ENCODE measurements at places on chromosomes 16 and 17.

- DNase-seq = no peak
These were observed 84.8 kb downstream of the IRF8 start for GRCh38 chr16:85983606-85984230.

- DNase-seq = no peak
These were observed 16.8 kb downstream of the SMCR8 start for GRCh38 chr17:18331879-18332278.

- DNase-seq = no peak
These were observed 7.7 kb upstream of the SP2 start for GRCh38 chr17:47888293-47888692.

- no peak for DNase-seq
These were observed 34.3 kb upstream of the TMEM92 start for GRCh38 chr17:50239937-50240336.

GRCh38 chr17:61390479-61390791 lies 9.2 kb upstream of the TBX2 start:
- DNase-seq = no peak

- DNase-seq = no peak
These were observed 208.0 kb upstream of the TNRC6C start for GRCh38 chr17:77750427-77751043.

GRCh38 chr16:50038756-50039529 lies 13.9 kb downstream of the CNEP1R1 start:
- DNase-seq = no peak

DNA sequence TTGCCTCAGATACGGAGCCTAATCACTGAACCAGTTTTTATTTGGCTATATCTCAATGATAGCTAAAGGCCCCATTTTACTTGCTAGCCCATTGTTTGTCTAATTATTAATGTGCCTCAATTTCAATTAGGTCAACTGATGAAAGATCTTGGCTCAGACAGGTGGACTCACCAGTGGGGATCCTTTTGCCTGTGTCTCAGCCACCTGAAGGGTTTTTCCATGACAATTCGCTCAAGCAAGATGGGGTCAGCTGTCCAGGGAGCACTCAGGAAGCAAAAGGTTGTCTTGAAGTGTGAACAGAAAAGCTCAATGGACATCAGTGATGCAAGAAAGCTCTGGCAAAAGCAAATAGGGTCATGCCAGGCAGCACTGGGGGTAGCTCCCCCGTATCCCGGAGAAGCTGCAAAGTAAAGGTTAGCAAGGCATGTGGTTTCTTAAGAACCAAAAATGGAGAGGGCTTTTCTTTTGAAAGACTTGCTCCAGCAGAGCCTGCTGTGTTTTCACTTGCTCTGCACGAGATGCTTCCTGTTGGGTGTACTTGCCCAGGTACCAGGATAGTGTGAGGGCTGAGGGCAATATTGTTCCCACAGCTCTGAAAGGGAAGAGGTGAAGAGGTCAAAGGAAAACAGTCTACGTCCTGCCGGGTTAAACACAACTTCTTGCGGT lies 541.2 kb upstream of the CDH5 start:
- no peak for DNase-seq

- DNase-seq = peak; percentile 73
These were observed 2.6 kb upstream of the FMNL1 start for GRCh38 chr17:45218895-45219661.

DNA sequence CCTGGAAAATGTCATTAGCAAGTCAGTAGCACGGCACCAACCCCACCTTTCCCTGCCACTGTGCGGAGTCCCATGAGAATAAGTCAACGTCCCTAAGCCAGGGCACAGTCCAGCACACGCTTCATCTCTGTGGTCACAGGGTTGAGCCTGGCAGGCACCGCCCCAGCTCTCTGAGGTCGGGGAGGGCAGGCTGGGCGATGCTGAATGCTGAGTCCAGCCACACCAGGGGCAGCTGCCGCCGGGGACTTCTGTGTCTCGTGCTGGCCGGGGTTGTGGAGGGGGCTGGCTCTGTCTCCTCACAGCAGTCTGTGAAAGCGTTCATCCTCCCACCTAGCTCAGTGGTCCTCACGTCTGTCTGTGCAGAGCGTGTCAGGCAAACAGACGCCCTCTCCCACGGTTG lies 53.2 kb downstream of the BANP start:
- no peak for DNase-seq

GRCh38 chr16:84109598-84110335 lies 7.0 kb downstream of the MBTPS1 start:
- no peak for DNase-seq

GRCh38 chr16:89924925-89925307 lies 1.8 kb downstream of the TUBB3 start:
- DNase-seq = no peak

DNA sequence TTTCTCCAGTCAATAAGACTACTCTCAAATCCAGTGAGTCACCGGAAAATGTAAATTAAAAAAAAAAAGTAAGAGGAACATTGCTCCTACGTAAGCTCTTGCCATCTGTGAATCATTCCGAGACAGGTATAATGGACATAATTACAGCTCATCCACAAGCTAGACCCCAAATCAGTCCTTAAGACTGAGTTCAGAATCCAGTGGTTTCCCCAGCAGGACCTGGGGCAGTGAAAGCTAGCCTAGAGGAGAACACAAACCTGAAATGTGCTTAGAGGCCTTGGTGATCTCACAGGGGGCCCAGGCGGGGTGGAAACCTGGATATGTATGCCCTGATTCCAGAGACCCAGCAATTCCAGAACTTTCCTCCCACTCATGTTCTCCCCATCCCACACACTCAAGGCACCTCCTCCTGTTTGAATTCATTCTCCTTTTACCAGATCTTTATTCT lies 132.0 kb downstream of the COPRS start:
- DNase-seq = no peak

DNA sequence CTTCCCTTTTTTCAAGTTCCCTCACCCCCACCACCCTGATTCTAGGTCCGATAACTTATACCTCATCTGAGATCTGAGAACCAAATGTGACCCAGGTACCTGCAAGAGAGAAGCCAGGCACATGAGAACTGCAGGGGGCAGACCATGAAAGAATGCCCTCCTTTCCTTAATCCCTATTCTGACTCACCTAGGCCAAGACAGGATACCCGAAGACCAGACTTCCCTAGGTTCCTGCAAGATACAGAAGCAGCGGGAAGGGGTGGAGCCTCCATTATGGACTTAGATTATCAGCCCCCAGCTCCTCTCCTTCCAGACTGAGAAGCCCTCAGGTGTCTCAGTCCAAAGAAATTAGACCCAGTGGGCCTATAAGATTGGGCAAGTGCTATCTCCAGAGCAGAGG lies 2.1 kb downstream of the KCNAB3 start:
- DNase-seq = no peak

DNA sequence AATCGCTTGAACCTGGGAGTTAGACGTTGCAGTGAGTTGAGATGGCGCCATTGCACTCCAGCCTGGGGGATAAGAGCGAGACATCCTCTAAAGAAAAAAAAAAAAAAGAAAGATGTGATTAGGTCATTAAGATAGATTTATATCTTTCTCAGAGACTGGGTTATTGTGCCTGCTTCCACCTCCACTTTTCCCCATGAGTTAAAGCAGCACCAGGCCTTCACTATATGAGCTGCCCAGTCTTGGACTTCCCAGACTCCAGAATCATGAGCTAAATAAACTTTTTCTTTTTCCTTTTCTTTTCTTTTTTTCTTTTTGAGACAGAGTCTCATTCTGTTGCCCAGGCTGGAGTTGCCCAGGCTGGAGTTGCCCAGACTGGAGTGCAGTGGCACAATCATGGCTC lies 19.4 kb upstream of the CDH1 start:
- no peak for DNase-seq

DNA sequence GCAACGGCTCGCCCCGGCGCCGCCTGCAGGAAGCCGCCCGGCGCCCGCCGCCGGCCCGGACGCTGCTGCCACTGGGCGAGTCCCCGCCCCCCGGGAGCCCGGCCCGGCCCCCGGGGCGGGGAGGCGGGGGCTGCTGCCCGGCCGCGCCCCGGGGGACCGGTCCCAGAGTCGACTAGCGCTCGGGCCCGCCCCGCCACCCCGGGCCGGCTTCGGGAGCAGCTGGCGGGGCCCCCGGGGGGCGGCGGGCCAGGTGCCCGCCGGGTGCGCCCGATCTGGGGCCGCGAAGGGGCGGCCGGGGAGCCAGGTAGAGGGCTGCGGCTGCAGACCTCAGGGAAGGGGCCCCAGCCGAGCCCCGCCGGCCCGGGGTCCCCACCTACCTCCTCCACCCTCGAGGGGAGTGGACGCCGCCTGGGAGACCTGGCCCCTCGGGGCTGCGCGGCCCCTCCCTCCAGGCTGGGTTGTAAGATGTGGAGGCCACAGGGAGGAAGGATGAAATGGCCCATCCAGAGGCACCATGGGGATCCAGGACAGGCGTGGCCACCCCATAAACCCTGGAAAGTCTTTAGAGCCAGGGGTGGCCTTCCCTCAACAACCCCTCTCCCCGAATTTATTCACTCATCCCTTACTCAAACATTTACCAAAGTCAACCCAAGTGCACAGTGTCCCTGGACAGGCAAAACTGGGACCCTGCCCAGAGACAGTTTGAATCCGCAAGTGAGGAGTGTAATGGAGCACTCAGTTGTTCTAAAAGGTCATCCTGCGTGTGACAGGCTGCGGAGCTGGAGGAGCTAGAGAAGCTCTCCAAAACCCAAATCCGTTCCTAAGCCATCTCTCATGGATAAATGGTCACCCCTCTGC lies at the start of gene CDYL2:
TSS of gene CDYL2 (minus strand) at position 73 of the 858 bp plus-strand sequence. CDS start 425 bp downstream, outside the sequence.
- peak; percentile 34 for DNase-seq

GRCh38 chr17:76631821-76632565 lies 11.6 kb downstream of the ST6GALNAC1 start:
- no peak for DNase-seq

- no peak for DNase-seq
These were observed at the start of gene COX6A2 for GRCh38 chr16:31428279-31428597. Gene COX6A2, minus strand, starts transcription at chr16:31428360. Its CDS starts 35 bp downstream, at chr16:31428325.

GRCh38 chr16:15972046-15972868 lies 22.8 kb downstream of the ABCC1 start:
- DNase-seq = no peak

GRCh38 chr17:73770115-73770848 lies 126.0 kb upstream of the SDK2 start:
- no peak for DNase-seq

GRCh38 chr17:61385577-61386236 lies 13.9 kb upstream of the TBX2 start:
- no peak for DNase-seq

DNA sequence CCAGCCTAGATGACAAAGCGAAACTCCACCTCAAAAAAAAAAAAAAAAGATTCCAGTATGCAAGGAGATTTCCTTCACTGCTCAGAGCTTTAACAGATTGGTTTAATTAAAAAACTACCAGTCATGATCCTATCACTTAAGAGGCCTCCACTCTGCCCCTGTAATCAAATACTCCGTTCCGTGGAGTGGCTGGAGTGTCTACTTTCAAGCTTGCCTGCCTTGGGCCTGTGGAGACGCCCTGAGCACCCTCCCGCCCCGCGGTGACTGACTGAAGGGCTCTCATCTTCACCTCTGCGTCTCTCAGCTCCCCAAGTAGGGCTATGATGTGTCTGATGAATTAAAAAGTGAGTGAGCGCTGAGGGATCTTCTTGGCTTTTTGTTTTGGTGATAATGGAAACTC lies 25.3 kb upstream of the TRPV3 start:
- DNase-seq = no peak

DNA sequence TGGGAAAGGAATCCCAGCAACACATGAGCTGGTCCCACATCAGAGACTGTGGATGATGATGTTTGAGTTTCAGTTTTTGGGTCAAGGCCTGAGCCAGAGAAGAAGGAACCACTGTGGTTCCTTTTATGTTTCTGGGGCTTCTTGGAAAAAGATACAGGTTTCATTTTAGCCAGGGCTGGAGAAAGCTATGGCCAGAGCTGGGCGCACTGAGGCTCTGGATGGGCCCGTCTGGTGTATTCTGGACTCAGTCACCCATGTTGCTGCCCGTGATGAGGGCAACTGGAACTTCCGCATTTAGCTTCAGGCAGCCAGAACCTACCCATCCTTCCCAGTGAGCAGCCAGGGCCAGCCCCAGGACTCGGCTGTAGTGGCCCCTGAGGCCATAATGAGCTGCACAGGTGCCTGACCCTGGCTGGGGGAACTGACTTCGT lies 15.0 kb upstream of the PITPNA start:
- no peak for DNase-seq

DNA sequence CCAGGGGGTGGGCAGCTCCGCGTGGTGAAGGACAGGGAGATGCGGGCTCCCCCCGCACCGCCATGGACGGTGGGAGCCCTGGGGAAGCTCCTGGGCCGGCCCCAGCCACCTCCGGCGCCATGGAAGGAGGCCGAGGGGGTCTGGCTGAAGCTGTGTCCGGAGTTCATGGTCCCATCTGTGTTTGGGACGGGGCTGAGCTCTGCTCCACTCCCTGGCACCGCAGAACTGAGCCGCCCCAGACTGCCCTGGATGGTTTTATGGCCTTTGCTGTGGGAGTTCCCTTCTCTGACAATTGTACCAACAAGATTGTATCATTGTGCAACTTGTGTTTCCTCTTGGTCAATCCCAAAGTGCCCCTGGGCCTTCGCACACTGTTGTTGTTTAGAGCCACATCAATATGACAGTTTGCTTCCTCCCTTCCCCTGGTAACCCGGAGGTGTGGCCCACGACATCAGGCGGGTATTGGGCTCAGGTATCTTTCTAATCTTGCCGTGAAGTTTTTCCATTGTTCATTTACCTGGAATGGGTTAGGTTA lies 942 bp downstream of the KRT23 start:
- no peak for DNase-seq

DNA sequence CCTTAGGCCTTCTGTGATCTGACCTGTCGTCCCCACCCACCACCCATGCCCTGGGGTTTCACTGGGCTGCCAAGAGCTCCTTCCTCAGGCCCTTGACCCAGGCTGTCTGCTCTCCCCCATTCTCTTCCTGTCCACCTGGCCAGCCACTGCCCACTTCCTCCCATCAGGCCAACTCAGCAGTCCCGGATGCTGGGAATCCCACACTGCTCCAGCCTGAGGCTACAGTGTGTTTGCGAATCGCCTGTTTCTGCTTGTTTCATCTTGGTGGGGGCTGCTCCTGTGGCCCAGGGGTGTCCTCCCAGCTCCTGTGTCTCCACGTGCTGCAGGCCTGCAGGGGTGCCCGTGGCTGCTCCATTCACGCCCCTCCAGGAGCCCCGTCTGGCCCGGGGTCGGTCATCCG lies 839 bp upstream of the METRN start:
- no peak for DNase-seq

GRCh38 chr17:10499950-10500349 lies 18.4 kb downstream of the MYH1 start:
- no peak for DNase-seq

DNA sequence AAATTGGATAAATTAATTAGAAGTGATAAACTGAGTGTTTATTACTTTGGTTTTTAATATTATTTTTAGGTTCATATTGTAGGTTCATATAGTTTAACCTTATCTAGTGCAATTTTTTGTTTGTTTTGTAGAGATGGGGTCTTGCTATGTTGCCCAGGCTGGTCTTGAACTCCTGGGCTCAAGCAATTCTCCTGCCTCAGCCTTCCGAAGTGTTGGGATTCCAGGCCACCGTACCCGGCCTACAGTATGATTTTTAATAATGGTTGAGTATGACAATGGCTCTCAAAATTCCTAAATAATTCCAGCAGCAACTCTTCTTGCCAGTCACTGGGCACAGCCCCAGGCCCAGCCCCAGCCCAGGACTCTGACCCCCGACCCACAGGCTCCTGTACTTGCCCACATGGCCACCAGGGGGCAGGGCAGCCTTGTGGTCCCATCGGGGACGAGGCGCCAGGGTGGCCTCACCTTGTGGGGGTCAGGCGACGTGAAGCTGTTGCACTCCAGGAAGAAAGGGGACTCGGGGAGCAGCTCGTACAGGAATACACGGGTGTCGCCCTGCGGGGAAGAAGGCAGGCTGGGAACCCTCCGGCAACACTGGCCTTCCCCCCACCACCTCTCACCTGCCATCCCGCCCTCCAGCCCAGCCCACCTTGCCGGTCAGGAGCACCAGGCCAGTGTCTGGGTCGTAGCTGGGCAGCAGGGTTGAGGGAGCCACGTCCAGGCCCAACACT lies 7.9 kb upstream of the PAM16 start:
- peak; percentile 45 for DNase-seq
